ENCODE measurements at places on chromosomes 11 and 22.

GRCh38 chr11:134071766-134072402, 3.0 kb downstream of the JAM3 start:
- DNase-seq = no peak

DNA sequence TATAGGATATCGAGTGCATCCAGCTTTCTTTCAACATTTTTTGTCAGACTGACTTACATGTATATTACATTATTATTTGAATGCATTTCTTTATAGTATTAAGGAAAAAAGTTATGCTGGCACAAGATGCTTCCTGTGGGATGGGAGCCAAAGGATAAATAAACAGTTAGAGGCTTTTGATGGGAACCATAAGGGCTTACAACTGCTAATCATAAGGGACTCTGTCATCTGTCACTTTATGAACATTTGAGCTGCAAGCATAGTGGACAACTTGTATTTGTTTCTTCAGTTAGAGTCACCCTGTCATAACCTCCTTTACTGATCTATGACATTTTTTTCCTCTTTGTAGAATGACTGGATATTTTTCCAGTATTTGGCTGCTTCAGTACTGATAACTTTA, 132.4 kb upstream of the CHORDC1 start:
- DNase-seq = no peak

GRCh38 chr11:44761551-44761961, 34.8 kb downstream of the TSPAN18 start:
- DNase-seq = no peak

GRCh38 chr11:95296621-95297025, 65.6 kb upstream of the SESN3 start:
- DNase-seq = no peak

DNA sequence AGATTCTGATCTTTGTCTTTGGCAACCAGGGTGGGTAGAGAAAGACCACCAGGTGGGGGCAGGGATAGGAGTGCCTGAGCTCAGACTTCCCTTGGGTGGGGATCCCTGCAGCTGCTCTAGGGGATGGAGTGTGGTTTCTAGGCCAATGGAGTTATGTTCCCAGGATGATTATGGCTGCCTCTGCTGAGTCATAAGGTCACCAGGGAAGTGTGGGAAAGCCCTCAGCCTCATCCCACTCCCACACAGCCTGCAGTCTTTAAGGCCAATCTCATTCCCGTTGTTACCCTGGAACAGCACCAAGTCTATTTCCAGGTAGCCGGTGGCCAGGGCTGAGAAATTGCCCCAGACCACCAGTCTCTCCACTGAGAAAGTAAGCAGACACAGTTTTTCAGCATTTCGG, 2269.3 kb upstream of the RAG2 start:
- DNase-seq = no peak

DNA sequence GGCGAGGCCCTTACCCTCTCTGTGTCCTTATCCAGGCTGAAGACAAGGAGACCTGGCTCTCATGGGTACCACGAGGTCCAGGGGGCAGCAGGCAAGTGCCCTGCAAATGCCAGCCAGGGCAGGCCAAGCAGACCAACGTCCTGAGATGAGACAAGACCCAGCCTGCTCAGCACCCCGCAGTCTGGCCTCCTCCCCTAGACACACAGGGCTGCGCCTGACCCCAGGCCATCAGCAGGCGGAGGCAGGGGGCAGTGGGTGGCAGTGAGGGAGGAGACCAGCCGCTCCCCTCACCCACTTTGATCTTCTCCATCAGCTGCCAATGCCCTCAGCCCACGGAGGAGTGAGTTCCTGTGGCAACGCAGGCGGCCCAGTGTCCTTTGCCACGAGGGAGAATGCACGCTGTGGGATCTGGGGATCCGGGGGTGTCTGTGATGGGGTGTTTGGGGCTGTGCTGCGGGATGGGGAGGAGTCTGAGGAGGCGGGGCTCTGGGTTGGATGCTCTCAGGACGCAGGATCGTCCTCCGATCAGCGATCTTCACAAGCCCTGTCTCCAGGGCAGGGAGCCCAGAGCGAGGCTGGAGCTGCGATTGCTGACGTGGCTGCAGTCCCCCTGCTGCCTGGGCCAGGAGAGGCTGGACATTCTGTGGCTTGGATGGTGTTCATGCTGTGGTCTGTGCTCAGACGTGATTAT, 30.5 kb upstream of the PPARA start:
- no peak for DNase-seq

DNA sequence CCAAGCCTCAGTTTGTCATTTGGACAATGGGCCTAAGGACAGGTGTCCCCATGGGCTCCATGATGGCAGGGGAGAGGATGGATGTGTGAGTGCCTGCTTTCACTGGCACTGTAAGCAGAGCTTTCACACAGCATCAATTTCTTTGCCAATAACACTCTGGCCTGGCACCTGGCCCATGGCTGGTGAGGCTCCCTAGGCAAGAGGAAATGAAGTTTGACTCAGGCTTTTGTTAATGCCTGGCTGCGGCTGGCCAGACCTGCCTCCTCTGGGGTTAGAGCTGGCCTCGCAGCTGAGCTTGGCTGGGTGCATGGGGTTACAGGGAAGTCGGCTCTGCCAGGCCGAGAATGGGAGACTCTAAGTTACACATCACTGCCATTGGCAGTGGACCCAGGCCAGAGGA, 30.0 kb upstream of the SEZ6L start:
- DNase-seq = no peak

DNA sequence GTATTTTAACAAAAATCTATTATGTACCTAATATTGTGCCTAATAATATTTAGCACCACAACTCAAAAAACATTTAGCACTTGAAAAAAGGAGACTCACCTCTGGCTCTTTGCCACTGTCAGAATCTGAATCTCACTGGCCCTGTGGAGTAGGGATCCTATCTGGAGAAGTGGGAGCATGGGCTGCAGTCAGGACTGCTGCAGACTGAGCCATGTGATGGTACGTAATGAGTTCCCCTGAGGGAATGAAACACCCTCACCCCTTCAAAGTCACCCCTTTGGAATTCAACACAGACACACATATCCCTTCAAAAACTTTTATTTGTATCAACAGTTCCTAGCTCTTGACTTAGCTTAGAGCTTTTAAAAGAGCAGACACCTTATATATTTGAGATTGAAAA, 6.5 kb downstream of the PTPMT1 start:
- no peak for DNase-seq

GRCh38 chr22:25695146-25695545, 46.8 kb upstream of the MYO18B start:
- no peak for DNase-seq

GRCh38 chr11:85751724-85752123, 59.2 kb downstream of the SYTL2 start:
- no peak for DNase-seq

- DNase-seq = no peak
These were observed 20.2 kb upstream of the TXNRD2 start for GRCh38 chr22:19961868-19962245.

DNA sequence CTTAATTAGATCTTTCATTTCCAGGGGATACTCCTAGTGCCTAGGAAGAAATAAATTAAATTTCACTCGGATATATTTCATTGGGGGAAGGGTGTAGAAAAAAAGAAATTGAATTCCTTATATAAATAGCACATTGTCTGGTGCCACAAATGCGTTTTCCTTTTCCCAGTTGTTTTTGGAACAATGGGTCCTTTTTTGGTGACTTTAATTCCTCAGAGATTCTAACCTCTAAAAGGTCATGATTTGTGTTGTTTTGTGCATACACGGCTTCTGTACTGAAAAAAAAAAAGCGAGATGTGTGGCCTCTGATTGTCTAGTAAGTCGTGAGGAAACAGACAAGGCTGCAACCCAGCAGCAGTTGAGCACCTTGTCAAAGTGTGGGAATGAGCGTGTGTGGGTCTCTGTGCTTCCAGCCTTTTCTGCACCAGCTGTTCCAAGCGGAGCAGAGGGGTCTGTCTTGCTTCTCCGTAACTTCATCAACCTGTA, 64.5 kb upstream of the CRTAM start:
- no peak for DNase-seq

DNA sequence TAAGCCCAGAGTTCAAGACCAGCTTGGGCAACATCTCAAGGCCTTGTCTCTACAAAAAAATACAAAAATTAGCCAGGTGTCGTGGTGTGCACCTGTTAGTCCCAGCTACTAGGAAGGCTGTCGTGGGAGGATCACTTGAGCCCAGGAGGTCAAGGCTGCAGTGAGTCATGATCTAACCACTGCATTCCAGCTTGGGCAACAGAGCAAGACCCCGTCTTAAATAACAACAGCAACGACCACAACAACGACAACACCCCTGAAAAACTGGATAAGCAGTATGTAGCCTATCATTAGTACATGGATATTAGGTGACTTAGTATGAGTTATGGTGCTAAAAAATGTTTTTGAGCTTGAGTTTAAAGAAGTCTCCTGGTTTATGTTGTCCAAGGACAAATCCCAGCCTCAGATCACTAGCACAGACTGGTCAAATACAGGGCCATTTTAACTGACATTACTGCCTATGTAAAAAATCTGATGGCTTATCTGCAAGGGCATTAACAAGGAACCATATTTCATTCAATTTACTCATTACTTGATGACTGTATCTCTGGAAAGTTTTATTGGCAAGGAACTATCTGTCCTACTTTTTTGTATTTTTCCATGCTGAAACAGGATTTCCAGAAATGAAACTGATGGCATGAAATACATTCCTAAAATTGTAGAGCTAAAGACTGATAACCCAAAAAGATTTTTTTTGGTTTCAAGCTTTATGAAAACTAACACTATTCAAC, 23.4 kb downstream of the C2CD3 start:
- DNase-seq = no peak

DNA sequence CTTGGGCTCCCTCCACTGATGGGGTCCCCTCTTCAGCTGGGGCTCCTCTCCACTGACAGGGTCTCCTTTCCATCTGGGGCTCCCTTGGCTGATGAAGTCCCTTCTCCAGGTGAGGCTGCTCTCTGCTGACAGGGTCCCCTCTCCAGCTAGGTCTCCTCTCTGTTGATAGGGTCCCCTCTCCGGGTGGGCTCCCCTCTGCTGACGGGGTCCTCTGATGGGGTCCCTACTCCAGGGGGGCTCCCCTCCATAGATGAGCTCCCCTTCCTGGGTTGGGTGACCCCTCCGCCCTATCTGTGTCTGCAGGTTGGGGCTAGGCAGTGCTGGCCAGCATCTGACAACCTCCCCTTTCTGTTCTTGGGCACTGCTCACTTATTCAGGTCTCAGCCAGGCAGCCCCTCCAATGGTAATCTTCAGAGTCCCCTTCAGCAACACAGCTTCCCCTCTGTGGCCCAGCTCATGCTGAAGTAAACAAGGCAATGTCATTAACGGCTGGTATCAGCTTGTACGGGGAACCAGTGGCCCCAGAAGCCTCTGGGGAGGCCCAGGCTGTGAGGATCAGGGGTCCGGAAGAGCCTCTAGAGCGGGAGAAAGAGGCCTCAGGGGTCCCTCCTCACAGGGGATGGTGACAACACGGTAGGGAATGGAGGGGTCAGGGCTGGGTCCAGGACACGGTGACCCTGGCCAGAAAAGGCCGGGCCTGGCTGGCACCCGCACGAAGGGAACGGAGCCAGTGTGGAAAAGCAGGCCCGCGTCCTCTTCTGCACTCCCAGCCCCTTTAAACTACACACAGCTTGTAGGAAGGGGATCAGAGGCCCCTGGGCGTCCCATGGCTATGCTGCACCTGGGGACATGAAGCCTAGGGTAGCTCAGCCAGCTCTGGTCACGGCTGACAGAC, 9.6 kb upstream of the CD81 start:
- DNase-seq = no peak

GRCh38 chr11:83684071-83684470, 397.9 kb upstream of the CCDC90B start:
- no peak for DNase-seq

DNA sequence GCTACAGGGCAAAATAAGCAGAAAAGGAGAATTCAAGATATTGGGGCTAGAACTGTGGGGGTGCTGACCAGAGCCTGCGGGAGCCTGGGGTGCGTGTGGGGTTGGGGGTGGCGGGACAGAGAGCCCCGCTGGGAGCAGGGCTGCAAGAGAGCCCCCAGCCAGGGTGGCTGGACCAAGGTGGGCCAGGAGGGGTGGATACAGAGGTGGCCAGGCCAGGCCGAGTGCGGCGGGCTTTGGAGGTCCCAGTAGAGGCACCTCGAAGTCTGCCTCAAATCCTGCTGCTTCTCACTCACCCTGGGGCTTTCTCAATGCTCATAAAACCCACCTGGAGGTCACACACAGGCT, 16.9 kb upstream of the MUC5B start:
- DNase-seq = no peak

GRCh38 chr22:35430897-35431322, 31.0 kb downstream of the MCM5 start:
- DNase-seq = peak; percentile 51

DNA sequence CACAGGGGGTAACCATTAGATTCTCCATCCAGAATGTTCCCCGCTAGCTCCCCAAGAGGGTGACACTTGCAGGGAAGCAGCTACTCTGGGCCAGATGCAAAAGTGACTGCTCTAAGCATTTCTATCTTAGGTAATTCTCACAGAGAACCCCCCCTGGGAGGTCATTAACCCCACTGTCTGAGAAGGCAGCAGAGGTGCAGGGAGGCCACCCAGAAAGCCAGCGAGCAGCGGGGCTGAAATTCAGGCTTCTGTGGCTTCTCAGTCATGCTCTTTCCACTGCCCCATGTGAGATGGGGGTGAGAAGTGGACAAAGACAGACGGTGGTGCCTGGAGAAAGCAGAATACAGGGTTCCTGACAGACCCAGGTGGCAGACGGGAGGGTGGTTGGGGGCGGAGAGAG, 114.4 kb upstream of the ASPHD2 start:
- no peak for DNase-seq

GRCh38 chr22:47407461-47408025, 645.1 kb downstream of the TBC1D22A start:
- DNase-seq = no peak

DNA sequence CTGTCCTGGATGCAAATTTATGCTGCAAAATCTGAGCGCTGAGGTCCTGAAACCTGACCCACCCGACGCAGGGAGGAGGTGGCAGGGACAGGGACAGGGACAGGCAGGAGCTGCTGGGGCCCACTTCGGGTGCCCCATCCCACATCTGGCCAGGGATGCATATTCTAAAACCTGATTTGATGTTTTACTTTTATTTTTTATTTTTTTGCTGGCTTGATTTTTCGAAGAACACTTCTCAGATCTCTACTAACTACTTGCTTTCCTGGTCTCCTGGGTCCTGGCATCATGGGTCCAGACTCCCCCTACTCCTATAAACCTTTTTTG, 652 bp upstream of the PVALB start:
- no peak for DNase-seq

DNA sequence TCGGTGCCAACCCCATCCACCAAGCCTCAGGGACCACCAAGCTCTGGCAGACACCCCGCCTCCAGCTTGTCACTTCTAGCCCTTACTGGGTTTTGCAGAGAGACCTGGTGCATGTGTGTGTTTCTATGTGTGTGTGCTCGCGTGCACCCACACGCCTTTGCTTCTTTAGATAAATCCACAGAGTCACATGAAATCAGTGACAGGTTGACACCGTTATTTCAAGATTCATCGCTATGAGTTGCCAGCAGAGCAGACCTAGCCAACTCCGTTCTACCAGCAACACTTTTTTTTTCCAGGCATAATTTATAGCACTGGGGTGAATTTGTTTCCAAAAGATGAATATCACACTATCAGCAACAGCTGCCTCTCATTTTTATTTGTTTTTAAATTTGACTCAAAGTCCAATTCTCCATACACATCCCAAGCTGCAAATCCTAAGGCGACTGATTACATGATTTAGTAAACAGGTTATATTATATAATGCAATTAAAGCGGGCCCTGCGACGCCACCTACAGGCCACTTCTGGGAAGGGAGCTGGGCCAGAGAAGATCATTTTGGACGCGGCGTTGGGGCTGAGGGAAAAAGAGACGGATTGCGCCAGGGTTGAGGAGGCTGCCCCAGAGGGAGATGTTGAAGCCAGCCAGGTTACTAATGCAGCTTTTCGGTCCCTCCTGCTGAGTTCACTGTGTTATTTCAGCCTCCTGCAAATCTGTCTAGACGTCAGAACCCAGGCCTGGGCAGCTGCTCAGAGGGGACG, 150.5 kb downstream of the FEZ1 start:
- DNase-seq = no peak
